ENCODE measurements at places on chromosomes 4 and X.

DNA sequence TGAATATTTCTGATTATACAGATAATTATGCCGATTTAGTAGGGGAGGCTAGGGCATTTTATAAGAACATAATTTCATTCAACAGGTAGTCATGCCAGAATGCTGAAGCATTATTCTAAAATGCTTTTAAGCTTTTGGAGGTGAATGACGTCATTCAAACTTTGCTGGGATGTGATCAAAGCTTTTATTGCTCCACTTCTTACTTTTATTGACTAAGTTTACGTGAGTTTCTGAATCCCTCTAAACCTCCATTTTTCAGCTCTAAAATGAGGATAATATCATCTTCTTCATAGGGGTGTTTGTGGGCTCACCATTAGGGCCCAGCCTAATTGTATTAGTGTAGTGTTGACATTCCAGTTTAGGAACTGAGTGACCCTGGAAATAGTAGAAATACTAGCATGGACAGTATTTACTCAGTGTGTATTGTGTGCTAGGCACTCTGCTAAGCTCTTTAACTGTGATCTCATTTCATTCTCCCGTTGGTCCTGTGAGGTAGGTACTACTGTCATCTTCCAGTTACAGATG is 3.0 kb downstream of the WWC2 start:
- no peak for DNase-seq

GRCh38 chr4:82748810-82749470 is 49.7 kb downstream of the SCD5 start:
- DNase-seq: no peak

- no peak for DNase-seq
Observed at GRCh38 chr4:186854256-186854655, 130.6 kb upstream of the FAT1 start.

DNA sequence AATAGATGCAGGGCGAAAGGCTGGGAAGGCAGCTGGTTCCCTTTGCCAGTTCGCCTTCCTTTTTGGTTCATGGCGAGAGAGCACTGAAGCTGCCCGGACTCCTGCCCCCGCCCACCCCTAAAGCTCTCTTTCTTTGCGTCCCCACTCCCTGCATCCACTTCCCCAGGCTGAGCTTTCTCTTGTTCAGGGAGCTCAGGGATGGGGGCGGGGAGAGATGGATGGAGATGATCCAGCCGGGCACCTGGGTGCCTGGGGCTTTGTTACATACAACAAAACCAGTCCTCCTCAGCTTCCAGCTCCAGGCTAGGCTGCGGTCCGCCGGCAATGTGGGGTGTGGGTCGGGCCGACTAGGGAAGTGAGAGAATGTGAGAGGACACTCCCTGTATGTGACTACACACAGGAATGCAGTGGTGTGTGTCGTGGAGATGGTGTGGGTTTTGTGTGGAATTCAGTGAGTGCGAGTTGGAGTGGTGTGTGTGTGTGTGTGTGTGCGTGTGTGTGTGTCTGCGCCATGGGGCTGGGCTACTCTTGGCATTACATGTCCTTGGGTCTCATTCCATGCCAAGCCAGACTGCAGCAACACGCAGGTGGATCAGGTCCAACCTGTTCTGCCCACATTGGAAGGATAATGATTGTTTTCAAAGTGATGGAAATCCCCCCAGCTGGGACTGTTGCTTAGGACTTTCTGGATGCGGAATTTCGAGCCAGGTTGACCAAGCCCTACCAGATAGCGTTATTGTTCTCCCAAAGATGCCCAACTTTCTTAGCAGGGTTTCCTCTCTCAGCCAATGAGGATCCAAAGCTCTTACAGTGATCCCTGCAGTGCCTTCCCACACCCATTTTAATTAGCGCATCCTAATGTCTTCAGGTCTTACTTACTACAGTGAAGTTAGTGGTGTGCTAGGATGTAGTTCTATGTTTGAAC is 149.4 kb upstream of the CHRDL1 start:
- DNase-seq: peak; percentile 2

DNA sequence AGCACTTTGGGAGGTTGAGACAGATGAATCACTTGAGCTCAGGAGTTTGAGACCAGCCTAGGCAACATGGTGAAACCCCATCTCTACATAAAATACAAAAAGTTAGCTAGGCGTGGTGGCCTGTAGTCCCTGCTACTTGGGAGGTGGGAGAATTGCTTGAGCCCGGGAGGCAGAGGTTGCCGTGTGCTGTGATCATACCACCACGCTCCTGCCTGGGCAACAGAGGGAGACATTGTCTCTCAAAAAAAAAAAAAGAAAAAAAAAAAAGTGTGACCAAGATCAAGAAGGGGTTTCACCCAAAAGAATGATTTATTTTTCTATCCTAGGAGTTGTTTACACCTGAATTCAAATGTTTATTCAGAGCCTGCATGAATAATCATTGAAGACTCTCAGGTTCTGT is 572.4 kb upstream of the GALNT7 start:
- no peak for DNase-seq

- no peak for DNase-seq
Observed at GRCh38 chr4:185915271-185915670, 103.3 kb upstream of the SORBS2 start.

- no peak for DNase-seq
Observed at GRCh38 chr4:1166509-1167243, 5.7 kb downstream of the SPON2 start.

DNA sequence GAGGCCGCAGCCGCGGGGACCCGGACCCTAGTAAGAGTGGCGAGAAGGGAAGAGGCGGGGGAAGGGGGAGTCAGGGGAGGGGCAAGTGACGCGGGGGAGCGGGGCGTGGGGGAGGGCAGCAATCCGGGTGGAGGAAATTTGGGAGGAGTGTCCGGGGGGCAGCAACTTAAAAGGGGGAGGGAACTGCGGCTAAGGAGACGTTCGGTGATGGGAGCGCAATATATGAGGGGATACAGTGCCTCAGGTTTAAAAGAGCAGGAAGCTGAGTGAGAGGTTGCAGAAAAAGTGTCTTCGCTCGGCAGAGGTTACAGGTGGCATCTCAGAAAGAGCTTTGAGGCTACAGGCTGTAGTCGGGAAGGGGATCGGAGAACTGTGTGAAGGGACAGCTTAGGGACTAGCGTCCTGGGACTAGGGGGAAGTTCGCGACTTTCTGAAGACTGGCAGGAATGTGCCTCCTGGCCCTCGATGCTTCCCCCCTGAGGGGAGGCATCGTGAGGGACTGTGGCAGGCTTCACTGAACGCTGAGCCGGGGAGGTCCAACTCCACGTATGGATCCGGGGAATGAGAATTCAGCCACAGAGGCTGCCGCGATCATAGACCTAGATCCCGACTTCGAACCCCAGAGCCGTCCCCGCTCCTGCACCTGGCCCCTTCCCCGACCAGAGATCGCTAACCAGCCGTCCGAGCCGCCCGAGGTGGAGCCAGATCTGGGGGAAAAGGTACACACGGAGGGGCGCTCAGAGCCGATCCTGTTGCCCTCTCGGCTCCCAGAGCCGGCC is 519 bp downstream of the FOXO4 start:
- peak; percentile 72 for DNase-seq

DNA sequence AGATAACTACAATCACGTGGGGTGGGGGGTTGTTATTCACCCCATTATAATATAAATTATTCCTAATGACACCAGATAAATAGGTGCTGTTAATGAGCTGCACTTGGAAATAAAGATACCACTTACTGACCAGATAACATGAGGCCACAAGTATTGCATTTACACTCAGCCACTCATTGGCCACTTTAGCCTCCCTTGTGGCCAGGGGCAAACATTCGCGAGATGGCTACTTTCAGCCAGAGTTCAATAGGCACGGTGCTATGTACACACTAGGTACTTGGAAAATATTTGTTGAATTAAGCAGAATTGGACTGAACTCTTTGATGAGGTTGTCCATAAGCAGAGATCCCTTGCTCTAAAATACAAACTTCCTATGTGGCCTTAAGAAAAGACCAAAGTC is 713.7 kb upstream of the TENM3 start:
- DNase-seq: no peak

DNA sequence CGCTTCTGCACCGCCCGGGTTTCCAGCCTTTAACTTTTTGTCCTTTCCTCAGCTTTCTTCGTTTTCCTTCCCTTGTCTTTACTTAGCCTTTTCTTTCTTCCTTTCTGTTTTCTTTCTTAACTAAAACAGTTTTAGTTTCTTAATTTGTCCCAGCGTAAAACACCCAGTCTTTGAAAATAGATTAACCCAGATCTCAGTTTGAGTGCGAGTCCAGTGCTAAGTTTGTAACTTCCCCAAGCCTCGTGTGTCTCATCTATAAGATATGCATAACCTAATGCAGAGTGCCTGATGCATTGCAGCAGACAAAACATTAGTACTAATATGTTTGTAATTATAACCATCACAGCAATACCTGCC is 460 bp upstream of the GEMIN8 start:
- no peak for DNase-seq

GRCh38 chrX:115378471-115378870 is 89.0 kb downstream of the LUZP4 start:
- no peak for DNase-seq

GRCh38 chrX:112678831-112679230 is 907 bp downstream of the LHFPL1 start:
- no peak for DNase-seq

DNA sequence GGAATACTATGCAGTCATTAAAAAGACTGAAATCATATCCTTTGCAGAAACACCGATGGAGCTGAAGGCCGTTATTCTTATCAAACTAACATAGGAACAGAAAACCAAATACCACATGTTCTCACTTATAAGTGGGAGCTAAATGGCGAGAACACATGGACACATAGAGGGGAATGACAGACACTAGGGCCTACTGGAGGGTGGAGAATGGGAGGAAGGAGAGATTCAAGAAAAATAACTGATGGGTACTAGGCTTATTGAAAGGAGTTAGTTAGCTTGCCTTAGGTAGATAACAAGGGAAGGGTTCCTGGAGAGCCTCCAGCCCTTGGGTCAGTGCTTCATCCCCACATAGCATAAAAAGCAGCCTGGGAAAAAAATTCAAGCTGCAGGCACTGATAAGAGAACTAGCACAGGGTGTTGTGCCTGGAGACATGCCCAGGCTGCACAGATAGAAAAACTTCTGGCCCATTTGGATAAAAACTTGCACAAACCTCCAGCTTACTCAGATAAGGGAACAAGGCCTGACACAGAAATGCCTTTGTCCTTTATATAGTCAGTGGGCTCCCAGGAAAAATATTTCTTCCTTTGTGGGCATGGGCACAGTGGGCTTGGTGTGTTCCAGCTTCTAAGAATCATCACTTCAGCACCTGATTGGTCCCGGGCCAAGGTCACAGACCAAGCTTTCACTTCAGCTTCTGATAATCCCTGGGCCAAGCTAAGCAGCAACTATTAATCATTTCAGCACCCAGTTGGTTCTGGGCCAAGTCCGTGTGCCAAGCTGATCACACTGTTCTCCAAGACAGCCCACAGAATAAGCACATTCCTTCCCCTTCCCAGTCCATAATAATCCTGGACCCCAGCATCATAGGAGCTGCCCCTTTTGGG is 23.1 kb upstream of the PWWP3B start:
- no peak for DNase-seq

GRCh38 chrX:44876086-44876485 is 3.1 kb downstream of the KDM6A start:
- DNase-seq: no peak

DNA sequence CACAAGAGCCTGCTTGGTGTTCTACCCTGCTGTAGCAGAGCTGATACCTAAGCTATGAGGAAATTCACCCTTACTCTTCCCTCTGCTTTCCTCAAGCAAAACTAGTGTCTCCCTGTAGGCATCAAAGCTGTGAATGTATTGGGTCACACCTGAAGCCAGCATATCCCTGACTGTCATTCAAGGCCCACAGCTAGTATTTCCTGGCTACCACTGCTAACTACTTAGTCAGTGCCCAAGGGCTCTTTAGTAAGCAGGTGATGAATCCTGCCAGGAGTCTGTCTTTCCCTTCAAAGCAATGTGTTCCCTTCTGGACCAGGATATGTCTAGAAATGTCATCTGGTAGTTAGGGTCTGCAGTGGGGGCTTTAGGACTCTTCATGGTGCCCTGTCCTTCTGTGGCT is 125.7 kb downstream of the RPA4 start:
- no peak for DNase-seq

GRCh38 chr4:142274137-142274536 is 572.0 kb downstream of the INPP4B start:
- peak; percentile 5 for DNase-seq

DNA sequence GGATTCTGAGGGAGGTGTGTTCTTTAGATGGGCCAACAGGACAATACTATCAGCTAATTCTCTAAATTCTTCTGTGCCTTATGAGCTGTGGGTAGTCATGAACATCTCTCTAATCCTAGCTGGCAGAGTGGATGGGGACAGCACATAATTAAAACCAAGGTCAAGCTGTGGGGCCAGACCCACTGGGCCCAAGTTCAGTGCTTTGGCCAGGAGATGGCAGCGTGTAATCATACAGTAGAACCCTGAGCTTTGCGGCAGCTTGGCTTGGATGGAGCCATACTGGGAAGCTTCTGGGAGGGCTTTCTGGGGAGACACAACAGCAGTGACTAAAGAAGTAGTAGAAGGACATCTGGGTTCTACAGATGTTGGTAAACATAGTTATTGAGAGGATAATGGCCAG is 140.3 kb upstream of the CXCL13 start:
- DNase-seq: no peak

GRCh38 chrX:139826065-139827044 is 106.5 kb downstream of the ATP11C start:
- DNase-seq: no peak

DNA sequence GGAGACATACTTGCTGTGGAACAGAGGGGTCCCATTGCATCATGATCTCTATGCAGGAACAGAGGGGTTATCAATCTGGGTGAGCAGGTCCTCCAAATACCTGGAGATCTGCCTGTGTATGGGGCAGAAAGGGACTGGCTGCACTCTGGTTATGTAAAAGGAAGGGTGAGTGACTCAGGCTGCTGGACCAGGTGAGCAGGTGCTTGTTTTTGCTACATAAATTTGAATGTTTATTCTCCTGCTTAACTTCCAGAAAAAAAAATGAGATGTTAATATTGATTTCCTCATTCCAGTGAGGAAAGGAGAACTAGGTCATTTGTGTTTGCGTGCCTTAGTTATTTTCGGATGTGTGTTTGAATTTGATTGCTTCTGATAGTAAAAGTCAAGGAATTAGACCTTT is 225.8 kb upstream of the TRAM1L1 start:
- DNase-seq: no peak

DNA sequence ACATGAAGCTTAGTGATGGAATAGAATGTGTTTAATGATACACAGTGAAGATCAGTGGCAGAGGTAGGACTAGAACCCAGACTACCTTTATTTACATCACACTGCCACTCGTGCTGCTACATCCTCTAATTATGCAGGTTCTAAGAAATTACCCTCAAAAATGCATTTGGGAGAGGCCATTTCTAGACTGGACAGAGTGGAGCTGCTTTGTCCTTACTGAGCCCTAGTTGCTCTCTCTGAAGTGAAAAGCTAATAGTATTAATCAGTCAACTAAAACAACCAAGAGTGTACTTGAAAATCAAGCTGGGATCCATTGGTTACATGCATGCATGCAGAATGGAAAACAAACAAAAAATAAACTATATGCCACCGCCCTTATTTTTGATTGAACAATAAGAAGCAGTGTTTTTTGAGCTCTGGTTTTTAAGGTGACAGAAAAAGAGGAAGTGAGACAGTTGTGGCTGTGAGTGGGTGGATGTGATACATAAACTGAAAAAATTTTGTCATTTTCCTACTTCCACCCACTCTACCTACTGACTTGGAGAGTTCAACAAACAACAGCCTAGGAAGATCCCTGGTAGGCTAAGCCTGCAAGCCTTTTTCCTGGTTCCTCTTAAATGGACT is 6.8 kb upstream of the VSIG4 start:
- DNase-seq: no peak

All from urothelium cell line (cell line).